ENCODE measurements at places on chromosomes 3 and 15. TPM values are rescaled to one million over a fixed set of nuclear protein-coding genes. Genes with fewer than 3 reads are reported as not detected.

The SELENOK gene
- 56.3 TPM for polyA plus RNA-seq

DNA sequence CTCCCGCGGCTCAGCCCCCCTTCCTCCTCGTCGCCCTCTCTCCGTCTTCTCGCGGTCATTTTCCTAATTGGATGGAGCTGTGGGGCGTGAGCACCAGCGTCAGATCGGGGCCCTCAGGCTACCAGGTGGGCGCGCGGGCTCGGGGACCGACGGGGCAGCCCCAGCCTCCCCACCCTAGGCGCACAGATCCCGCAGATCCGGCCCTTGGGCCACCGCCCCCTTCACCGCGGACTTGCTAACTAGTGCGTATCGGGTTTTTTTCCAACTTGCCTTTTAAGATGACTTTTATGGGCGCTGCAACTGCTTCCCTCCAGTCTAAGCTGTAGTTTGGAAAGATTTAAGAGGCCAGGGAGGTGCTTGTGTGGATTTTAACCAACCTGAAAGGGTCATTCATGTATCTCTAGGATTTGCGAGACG lies 1.3 kb downstream of the ZNF710 start:
- H3K36me3 ChIP-seq: peaks cover 3% of the 10 kb centered on the region
- peak; percentile 66 for DNase-seq
- H3K4me3 ChIP-seq: peak overlapping the region; percentile 79
- no peaks in the 10 kb centered on the region for H3K27me3 ChIP-seq
- H3K27ac ChIP-seq: peak overlapping the region; percentile 87
- H3K4me1 ChIP-seq: peaks cover 46% of the 10 kb centered on the region

DNA sequence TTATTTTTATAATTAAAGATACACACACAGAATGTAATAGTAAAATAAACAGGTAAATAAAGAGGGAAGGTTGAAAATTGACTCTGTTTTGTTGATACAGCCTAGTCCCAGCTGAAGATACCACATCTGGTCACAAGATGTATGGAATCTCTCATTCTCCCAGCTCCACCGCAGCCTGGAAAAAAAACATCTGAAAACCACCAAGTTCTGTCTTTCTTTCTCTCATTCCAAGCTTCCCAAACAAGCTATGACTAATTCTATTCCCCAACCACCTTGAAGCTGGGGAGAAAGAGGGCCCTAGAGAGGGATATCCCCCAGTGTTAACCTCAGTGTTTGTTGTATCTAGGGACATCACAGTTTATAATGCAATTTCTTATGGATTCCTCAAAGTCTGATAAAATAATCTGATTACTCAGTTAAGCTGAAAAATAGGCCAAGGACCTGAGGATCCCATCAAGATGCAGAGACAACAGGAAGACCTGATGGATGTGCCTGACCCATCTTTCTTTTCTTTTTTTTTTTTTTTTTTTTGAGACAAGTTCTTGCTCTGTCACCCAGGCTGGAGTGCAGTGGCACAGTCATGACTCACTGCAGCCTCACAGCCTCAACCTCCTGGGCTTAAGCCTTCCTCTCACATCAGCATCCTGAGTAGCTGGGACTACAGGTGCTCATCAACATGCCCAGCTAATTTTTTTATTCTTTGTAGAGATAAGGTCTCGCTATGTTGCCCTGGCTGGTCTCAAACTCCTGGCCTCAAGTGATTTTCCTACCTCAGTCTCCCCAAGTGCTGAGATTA lies 38.1 kb downstream of the SRGAP3 start:
- H3K27me3 ChIP-seq: no peaks in the 10 kb centered on the region
- no peaks in the 10 kb centered on the region for H3K36me3 ChIP-seq
- no peak overlapping the region for H3K4me3 ChIP-seq
- peaks cover 17% of the 10 kb centered on the region for H3K4me1 ChIP-seq

DNA sequence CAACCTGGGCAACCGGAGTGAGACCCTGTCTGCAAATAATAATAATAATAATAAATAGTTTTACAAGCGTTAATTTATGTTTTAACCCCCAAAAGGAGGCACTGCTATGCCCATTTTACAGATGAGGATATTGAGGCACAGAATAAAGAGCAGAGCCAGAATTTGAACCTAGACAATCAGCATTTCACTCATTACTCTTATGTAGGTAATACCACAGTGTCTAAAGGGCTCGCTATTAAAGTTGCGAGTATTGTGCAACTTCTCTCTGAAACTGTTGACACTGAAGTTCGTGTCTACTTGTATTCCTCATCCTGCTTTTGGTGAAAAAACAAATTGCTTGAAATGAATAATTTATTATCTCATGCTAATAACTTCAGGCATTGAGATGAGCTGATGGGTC lies 2.8 kb downstream of the C2CD4A start:
- no peak overlapping the region for H3K27ac ChIP-seq
- no peak overlapping the region for H3K4me3 ChIP-seq
- no peaks in the 10 kb centered on the region for H3K36me3 ChIP-seq
- peaks cover 15% of the 10 kb centered on the region for H3K4me1 ChIP-seq
- H3K27me3 ChIP-seq: peaks cover 20% of the 10 kb centered on the region
- DNase-seq: no peak

DNA sequence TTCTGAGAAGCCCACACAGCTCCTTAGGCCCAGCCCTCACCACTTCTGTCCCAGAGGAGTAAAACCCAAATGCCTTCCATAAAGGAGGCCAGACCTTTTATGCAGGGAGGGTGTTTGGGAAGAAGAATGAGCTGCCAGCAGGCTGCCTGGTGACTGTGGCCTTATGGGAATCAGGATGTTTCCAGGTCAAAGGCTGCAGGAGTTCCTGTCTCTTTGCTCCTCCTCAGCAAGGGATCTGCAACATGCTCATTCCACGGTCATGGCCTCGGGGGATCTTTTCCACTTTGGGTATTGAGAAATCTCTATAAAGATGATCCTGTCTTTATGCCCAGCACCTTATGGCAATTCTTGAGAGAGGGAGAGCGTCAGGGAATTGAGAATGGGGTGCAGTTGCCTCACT lies 25.2 kb upstream of the MAGEF1 start:
- no peaks in the 10 kb centered on the region for H3K27me3 ChIP-seq
- peaks cover 6% of the 10 kb centered on the region for H3K4me1 ChIP-seq
- no peak overlapping the region for H3K27ac ChIP-seq
- no peaks in the 10 kb centered on the region for H3K36me3 ChIP-seq

DNA sequence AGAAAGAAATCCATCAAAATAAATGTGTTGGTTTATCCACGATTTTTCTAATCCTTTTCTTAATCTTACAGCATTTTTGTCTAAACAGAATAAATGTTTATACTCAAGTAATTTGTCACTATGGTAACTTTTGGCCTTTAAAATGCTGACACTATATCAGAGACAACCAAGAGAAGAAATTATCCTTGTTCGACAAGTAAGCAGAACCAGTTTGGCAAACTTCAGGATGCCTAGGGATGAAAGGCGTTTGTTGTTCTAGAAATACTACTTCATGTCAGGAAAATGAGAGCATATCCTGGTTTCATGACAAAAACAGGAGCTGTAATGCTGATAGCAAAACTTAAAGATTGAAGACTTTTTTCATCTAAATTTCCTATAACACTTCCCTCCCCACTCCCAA lies 308.0 kb upstream of the ATP11B start:
- no peak overlapping the region for H3K27ac ChIP-seq
- H3K4me3 ChIP-seq: no peak overlapping the region
- H3K36me3 ChIP-seq: no peaks in the 10 kb centered on the region

DNA sequence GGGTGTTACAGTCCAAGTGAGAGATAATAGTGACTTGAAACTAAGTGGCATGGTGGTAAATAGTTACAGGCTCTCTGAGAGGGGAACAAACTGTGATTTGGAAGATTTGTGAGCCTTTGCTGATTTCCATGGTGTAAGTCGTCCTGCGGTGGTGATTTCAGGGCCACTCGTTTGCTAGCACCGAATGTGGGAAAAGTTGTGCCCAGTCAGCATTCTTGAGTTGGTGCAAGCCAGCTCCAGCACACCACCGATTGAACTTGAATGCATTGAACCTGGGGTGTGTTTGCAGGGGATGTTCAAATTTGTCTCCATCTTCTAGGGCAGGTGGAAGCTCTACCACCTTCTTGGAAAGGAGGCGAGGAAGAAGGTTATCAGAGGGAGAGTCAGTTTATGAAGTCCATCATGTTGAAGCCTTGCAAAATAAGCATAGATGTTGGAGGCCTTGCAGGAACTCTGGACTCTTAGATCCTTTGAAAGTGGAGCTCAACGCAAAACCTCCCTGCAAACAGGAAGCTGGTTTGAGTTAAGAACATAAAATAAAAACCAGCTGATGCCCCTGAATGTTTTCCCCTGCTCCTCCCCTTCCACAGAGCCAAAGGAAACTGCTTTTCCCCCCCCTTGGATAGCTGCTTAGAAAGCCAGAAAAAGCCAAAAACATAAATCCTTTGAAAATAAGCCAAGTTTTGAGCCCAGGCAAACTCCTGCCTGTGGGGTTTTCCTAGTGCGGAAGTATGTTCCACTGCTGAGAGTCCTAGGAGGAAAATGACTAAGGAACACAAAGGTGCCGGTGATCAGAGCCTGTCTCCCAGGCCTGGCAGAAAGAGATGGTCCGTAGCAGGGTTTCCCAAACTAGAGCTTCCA lies 21.9 kb downstream of the MAPKBP1 start:
- no peak overlapping the region for H3K4me3 ChIP-seq
- no peaks in the 10 kb centered on the region for H3K27me3 ChIP-seq
- peaks cover 37% of the 10 kb centered on the region for H3K4me1 ChIP-seq
- peak; percentile 72 for DNase-seq
- peak overlapping the region; percentile 77 for H3K27ac ChIP-seq

GRCh38 chr3:31770822-31771326 lies 210.2 kb downstream of the OSBPL10 start:
- no peak overlapping the region for H3K27ac ChIP-seq
- H3K36me3 ChIP-seq: no peaks in the 10 kb centered on the region
- no peak for DNase-seq
- H3K4me1 ChIP-seq: no peaks in the 10 kb centered on the region
- H3K4me3 ChIP-seq: no peak overlapping the region

- no peaks in the 10 kb centered on the region for H3K36me3 ChIP-seq
- no peaks in the 10 kb centered on the region for H3K27me3 ChIP-seq
- no peak overlapping the region for H3K27ac ChIP-seq
- H3K4me1 ChIP-seq: no peaks in the 10 kb centered on the region
Measured at GRCh38 chr3:4906107-4906621, 73.1 kb upstream of the BHLHE40 start.

The GXYLT2 gene
- polyA plus RNA-seq: 3.1 TPM

The TEX55 gene
- polyA plus RNA-seq: not detected

GRCh38 chr3:66372681-66373350 lies 128.0 kb downstream of the LRIG1 start:
- no peak overlapping the region for H3K4me3 ChIP-seq
- H3K4me1 ChIP-seq: peaks cover 8% of the 10 kb centered on the region
- H3K36me3 ChIP-seq: peaks cover 29% of the 10 kb centered on the region
- H3K27ac ChIP-seq: no peak overlapping the region
- no peaks in the 10 kb centered on the region for H3K27me3 ChIP-seq

The TRA2B gene
- polyA plus RNA-seq: 162 TPM

GRCh38 chr3:167913219-167913835 lies 177.8 kb downstream of the SERPINI1 start:
- H3K36me3 ChIP-seq: no peaks in the 10 kb centered on the region
- H3K27ac ChIP-seq: no peak overlapping the region
- no peak overlapping the region for H3K4me3 ChIP-seq

- no peaks in the 10 kb centered on the region for H3K27me3 ChIP-seq
- H3K4me1 ChIP-seq: peaks cover 26% of the 10 kb centered on the region
- DNase-seq: peak; percentile 92
- H3K36me3 ChIP-seq: no peaks in the 10 kb centered on the region
Measured at GRCh38 chr3:55445551-55445950, 41.6 kb downstream of the WNT5A start.

GRCh38 chr15:66004618-66005262 lies 135.4 kb downstream of the RAB11A start:
- no peaks in the 10 kb centered on the region for H3K36me3 ChIP-seq
- no peak overlapping the region for H3K27ac ChIP-seq
- H3K4me3 ChIP-seq: no peak overlapping the region
- peaks cover 19% of the 10 kb centered on the region for H3K4me1 ChIP-seq

The ETV5 gene
- 5.8 TPM for polyA plus RNA-seq

The ZKSCAN7 gene
- 8.4 TPM for polyA plus RNA-seq

Measured in large intestine (tissue), 12 donors.